NCI-H1436 treated with DMSO at 0.1 percent for 48 hours (cell line): ENCODE measurements at places on chromosomes 12 and 14.

- DNase-seq: no peak
Measured at GRCh38 chr14:58966997-58967396, 221.5 kb upstream of the DAAM1 start.

DNA sequence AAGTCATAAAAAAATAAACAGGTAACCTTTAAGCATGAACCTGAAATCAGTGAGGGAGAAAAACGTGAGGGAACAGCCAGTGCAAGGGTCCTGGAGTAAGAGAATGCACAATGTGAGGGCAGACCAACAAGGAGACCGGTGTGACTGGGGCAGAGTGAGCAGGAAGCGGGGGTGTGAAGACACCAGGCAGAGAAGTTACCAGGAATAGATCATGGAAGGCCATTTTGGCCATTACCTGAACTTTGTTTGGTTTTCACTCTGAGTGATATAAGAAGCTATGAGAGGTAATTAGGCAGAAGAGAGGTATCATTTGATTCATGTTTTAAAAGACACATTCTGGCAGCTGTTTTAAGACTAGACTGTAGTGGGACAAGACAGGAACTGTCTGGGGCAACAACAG lies 15.0 kb downstream of the PAH start:
- no peak for DNase-seq

DNA sequence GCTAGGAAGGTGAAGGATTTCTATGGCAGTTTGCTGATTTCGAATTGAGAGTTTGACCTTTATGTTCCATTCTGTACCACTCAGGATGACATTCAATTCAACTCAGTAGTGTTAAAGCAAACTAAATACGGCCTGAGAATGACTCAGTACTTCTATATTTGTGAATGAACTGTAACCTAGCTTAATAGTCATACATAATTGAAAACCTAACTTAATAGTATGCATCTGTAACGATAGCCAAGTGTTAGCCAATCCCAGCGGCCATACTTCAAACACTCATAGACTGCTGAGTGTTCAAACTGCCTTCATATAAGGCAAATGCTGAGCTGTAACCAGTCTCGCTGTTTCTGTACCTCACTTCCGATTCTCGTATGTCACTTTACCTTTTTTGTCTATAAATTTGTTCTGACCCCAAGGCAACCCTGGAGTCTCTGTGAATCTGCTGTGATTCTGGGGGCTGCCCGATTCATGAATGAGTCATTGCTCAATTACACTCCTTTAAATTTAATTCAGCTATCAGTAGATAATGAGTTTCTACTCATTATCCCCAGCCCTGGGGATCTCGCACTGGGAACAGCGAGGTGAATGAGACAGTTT lies 98.5 kb upstream of the SLC24A4 start:
- DNase-seq: no peak

DNA sequence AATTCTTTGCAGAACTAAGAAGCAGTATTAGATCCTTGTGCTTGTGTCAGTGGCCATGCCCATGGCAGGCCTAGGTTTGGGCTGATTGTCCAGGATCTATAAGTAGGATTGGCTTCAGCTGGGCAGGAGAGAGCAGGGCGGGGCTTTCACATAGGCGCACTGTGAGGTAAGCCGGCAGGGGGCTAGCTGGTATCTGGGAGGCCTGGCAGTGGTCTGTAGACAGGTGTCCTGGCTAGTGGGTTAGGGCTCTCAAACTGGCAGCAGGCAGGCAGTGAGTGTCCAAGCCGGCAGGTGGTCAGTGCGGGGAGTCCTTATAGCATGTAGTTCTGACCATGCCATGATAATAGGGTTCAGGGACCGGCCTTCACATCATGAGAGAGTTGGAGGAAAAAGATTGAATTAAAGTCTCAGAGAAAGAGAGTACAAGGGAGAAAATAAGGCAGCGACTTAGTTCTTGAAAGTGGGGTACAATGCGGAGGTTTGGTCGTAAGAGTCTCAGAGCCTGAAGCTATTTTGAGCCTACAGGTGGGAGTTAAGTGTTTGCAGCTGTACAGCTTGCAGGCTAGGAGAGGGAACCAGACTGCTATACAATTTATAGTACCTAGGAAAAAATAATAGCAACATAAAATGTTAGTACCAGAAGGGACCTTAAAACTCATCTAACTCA lies 137.4 kb downstream of the TPH2 start:
- DNase-seq: no peak
